WTC11 (cell line): ENCODE measurements at places on chromosomes 1 and 21. TPM values are rescaled to one million over a fixed set of nuclear protein-coding genes. Genes with fewer than 3 reads are reported as not detected.

ARMH1 gene
- total RNA-seq: 0.74 to 1.6 TPM (median 0.78 TPM) in 3 replicates

GRCh38 chr21:41166884-41167283 is 1.1 kb upstream of the BACE2 start:
- H3K27ac ChIP-seq: no peak overlapping the region
- peak overlapping the region; percentile 63 for H3K4me3 ChIP-seq
- peaks cover 51% of the 10 kb centered on the region for H3K27me3 ChIP-seq

GRCh38 chr1:228687587-228687986 is 47.7 kb upstream of the RHOU start:
- no peak for DNase-seq
- H3K27me3 ChIP-seq: no peaks in the 10 kb centered on the region
- no peak overlapping the region for H3K27ac ChIP-seq
- no peaks in the 10 kb centered on the region for H3K36me3 ChIP-seq
- no peak overlapping the region for H3K4me3 ChIP-seq

DNA sequence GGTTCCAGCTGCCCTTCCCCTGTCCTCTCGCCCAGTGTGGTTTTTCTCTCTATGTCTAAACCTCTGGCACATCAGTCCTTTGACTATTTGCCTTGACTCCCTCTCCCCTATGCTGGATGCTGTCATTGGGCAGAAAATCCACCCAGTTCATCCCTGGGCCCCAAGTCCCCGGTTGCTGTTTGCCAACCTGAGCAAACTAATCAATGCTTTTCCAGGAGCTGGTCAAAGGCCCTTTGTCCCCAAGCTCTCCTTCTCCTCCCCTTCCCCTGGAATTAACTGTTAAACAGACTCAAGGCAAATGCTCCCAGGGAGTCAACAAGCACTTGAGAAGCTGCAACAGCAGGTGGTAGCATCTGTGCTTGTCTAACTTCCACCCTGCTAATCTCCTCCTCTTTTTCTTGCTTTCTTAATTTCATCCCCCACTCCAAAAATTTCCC is 102.7 kb downstream of the LMX1A start:
- H3K4me1 ChIP-seq: peaks cover 20% of the 10 kb centered on the region
- H3K4me3 ChIP-seq: no peak overlapping the region
- DNase-seq: no peak
- H3K36me3 ChIP-seq: no peaks in the 10 kb centered on the region

DNA sequence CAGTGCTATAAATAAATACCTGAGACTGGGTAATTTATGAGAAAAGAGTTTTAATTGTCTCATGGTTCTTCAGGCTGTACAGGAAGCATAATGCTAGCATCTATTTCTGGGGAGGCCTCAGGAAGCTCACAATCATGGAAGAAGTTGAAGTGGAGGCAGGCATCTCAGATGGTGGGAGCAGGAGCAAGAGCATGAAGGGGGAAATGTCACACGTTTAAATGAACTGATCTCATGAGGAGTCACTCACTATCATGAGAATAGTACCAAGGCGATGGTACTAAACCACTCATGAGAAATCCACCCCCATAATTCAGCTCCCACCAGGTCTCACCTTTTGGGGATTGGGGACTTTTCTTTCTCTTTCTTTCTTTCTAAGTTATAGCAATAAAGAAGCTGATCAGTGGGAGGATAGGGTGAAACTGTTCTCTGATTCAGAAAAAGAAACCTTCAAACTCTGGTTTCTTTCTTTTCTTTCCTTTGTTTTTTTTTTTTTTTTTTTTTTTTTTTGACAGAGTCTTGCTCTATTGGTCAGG is 17.1 kb upstream of the SPAG17 start:
- no peaks in the 10 kb centered on the region for H3K36me3 ChIP-seq
- peaks cover 8% of the 10 kb centered on the region for H3K4me1 ChIP-seq
- H3K27me3 ChIP-seq: no peaks in the 10 kb centered on the region
- DNase-seq: no peak

GRCh38 chr1:225877580-225877979 is 4.6 kb downstream of the TMEM63A start:
- peaks cover 55% of the 10 kb centered on the region for H3K4me1 ChIP-seq
- peak overlapping the region; percentile 70; the same call in 1 of the 2 replicates for H3K27ac ChIP-seq
- no peaks in the 10 kb centered on the region for H3K27me3 ChIP-seq
- peaks cover 34% of the 10 kb centered on the region for H3K36me3 ChIP-seq
- H3K4me3 ChIP-seq: no peak overlapping the region
- DNase-seq: peak; percentile 72

NPHP4 gene
- total RNA-seq: 10.6 to 16.8 TPM (median 12.0 TPM) in 3 replicates

CHD1L gene
- 68.7 to 80.8 TPM (median 80.6 TPM) in 3 replicates for total RNA-seq

- H3K4me1 ChIP-seq: peaks cover 82% of the 10 kb centered on the region
- H3K4me3 ChIP-seq: no peak overlapping the region
- DNase-seq: peak; percentile 55
- H3K27me3 ChIP-seq: no peaks in the 10 kb centered on the region
These were observed 35.0 kb downstream of the ARHGEF10L start for GRCh38 chr1:17574516-17574915.

- no peak for DNase-seq
- no peaks in the 10 kb centered on the region for H3K36me3 ChIP-seq
- no peaks in the 10 kb centered on the region; the same call in 1 of the 2 replicates for H3K27me3 ChIP-seq
These were observed 206.3 kb downstream of the OMA1 start for GRCh38 chr1:58340185-58340584.

GRCh38 chr21:38646213-38646837 is 148.0 kb upstream of the ERG start:
- H3K36me3 ChIP-seq: no peaks in the 10 kb centered on the region
- H3K4me3 ChIP-seq: no peak overlapping the region
- no peak overlapping the region; the same call in 1 of the 2 replicates for H3K27ac ChIP-seq
- H3K4me1 ChIP-seq: peaks cover 41% of the 10 kb centered on the region
- H3K27me3 ChIP-seq: peaks cover 48% of the 10 kb centered on the region

DNA sequence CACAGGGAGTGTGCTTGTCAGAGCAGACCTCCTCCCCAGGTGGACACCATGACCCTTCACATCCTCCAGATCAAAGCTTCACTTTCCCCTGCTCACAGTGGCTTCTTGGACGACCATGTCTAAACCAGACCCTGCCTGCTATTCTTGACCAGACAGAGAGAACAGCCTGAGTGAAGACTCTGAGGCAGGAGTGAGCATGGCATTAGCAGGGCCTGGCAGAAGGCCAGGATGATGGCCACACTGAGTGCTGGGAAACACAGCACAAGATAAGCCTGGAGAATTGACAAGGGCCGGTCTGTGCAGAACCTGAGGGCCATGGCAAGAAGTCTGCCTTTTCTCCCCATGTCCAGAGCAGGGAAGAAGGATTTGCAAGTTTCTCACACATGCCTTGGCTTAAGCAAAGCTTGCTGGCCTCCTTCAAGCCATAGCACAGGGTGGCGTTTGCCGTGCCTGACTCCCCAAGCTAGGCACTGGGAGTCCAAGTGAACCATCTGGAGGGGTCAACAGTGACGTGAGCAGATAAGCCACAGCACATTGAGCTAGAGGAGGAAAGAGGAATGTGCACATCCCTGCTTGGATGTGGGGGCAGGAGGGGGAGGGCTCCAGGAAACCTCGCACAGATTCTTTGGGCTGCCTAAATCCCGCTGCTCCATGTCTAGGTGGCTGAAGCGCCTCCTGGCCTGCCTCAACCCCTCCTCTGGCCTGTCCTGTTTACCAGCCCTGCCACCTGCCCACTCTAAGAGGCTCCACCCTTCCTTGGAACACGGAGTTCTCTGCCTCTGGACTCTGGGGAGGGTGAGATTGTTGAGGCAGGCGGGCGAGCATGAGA is 87.1 kb downstream of the CD58 start:
- DNase-seq: no peak
- H3K27ac ChIP-seq: no peak overlapping the region
- H3K4me3 ChIP-seq: no peak overlapping the region
- H3K36me3 ChIP-seq: no peaks in the 10 kb centered on the region
- H3K27me3 ChIP-seq: no peaks in the 10 kb centered on the region
- H3K4me1 ChIP-seq: peaks cover 7% of the 10 kb centered on the region

DNA sequence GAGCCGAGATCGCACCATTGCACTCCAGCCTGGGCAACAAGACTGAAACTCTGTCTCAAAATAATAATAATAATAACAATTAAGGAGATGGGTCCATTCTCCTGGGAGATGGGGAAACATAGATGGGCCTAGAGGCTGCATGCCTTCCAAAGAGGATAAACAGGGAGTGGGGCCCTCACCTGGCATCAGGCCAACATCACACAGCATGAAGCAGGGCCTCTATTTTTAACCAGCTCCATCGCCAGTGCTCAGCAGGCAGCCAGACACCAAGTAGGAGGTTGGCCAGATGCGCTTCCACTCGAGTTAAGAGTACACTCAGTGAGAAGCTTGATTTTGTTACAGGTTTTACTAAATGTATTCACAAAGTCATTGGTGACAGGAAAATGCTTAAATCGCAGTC is 352.0 kb downstream of the RRAGC start:
- no peaks in the 10 kb centered on the region for H3K36me3 ChIP-seq
- DNase-seq: no peak
- peaks cover 40% of the 10 kb centered on the region for H3K4me1 ChIP-seq
- H3K27me3 ChIP-seq: no peaks in the 10 kb centered on the region

DNA sequence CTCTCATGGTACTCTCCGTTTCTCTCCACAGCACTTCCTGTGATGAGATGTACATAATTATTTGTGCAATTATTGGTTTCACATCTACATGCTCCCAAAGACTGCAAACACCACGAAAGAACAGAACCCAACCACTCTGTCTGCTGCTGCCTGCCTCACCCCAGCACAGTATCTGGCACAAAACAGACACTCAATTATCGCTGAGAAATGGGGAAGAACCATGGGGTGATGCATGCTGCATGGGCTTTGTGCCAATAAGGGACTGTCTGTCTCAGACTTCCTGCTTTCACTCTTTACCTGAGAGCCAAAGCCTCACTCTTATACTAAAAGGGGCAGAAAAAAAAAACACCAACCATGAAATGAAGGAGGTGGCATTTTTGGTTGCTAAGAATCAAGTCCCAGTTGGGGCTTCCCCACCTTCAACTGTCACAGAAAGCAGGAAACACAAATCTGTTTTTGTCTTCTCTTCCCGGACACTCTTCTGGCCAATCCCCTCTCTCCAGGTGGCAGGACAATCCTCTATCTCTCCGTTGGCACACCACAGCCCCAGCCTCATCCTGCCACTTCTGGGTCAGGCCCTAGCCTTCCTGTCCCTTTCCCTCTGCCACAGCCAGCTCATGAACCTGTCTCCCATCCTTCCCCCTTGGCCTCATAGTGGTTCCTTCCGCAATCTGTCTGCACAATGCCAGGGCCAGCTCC is 82.0 kb downstream of the TGFBR3 start:
- H3K4me1 ChIP-seq: peaks cover 20% of the 10 kb centered on the region
- no peak for DNase-seq
- H3K27ac ChIP-seq: no peak overlapping the region
- no peaks in the 10 kb centered on the region for H3K27me3 ChIP-seq
